ENCODE measurements at places on chromosomes 4 and X. TPM values are rescaled to one million over a fixed set of nuclear protein-coding genes. Genes with fewer than 3 reads are reported as not detected.

The ARMCX4 gene
- 8.3 TPM for total RNA-seq

DNA sequence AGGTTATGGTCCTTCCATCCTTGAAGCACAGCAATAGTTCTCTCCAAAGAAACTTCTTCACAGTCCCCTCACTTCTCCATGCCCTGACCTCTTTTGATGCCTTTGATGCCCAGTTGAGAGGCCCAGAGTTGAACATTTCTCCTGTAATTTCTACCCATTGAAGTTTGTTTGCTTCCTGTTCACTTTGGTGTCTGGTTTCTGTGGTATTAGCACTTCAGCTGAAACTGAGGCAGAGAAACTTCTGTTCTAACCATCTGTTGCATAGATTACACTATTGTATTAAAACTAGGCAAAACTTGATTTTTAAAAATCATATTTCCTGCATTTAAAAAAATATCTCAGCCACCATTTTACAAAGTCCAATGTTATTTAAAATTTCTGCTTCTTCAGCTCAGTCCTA, 89.8 kb upstream of the ADGRG2 start:
- no peak for DNase-seq
- no peak overlapping the region for H3K27ac ChIP-seq
- H3K27me3 ChIP-seq: no peaks in the 10 kb centered on the region
- H3K36me3 ChIP-seq: no peaks in the 10 kb centered on the region
- H3K4me3 ChIP-seq: no peak overlapping the region

DNA sequence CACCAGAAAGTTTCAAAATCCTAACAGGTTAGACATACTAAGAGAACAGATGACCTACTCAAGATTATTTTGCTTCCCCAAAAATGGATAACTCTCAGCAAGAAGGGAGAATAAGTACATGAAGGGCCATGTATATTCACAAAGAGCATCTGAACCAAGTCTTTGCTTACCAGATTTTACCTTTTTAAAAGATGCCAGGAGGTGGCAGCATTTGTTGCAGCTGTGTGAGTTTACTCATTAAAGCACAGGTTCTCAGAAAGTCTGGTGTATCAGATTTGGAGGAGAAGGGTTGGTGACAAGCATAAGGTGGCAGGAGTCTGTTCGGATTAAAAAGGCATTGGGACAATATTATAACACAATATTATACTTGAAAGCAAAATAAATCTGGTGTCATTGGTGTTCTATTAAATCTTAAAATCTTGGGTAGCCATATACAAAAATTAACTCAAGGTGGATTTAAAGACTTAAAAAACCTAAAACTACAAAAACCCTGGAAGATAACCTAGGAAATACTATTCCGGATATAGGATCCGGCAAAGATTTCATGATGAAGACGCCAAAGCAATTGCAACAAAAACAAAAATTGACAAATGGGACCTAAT, 51.3 kb upstream of the NFKB1 start:
- H3K4me1 ChIP-seq: no peaks in the 10 kb centered on the region
- H3K4me3 ChIP-seq: no peak overlapping the region
- no peak overlapping the region for H3K27ac ChIP-seq
- peak; percentile 69 for DNase-seq
- H3K36me3 ChIP-seq: no peaks in the 10 kb centered on the region
- H3K27me3 ChIP-seq: no peaks in the 10 kb centered on the region

DNA sequence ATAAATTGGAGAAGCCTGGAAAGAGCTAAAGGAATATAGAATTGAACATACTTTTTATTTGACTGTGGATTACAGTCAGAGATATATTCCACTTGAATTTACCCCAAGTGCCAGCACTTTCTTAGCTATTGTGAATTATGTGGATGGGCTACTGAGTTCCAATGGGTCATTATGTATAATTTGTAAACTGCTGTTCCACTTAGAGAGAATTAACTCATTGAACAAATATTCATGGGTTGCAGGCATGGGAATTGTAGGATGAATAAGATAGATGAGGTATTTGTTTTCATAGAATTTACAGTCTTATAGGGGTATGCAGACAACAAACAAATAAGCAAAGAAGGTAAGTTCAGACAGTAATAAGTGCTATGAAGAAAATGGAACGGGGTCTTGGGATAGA, 195.7 kb downstream of the SHROOM3 start:
- H3K4me3 ChIP-seq: no peak overlapping the region
- no peak for DNase-seq
- H3K36me3 ChIP-seq: no peaks in the 10 kb centered on the region

DNA sequence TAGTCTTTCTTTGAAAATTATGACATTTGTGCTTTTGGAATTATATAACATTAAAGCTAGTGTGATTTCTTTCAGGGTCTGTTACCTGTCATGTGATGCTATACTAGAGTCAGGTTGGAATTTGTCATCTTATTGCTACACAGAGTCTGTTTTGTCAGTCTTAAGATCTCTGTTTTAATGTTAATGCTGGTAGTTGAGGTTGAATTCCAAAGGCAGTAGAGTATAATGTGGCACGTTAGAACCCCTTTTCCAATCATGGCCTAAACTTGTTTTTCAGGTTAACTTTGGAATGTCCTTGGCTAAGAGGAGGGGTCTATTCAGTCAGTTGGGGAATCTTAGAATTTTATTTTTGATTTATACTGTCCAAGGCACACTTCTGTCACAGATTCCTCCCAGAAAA, 258.5 kb downstream of the PABPC4L start:
- H3K4me1 ChIP-seq: no peaks in the 10 kb centered on the region
- H3K27me3 ChIP-seq: no peaks in the 10 kb centered on the region
- H3K36me3 ChIP-seq: no peaks in the 10 kb centered on the region
- no peak overlapping the region for H3K27ac ChIP-seq
- DNase-seq: no peak

- H3K27ac ChIP-seq: no peak overlapping the region
- H3K4me1 ChIP-seq: no peaks in the 10 kb centered on the region
- DNase-seq: no peak
- H3K36me3 ChIP-seq: no peaks in the 10 kb centered on the region
- no peak overlapping the region for H3K4me3 ChIP-seq
These were observed 15.1 kb downstream of the PNMA6E start for GRCh38 chrX:153386097-153386496.

DNA sequence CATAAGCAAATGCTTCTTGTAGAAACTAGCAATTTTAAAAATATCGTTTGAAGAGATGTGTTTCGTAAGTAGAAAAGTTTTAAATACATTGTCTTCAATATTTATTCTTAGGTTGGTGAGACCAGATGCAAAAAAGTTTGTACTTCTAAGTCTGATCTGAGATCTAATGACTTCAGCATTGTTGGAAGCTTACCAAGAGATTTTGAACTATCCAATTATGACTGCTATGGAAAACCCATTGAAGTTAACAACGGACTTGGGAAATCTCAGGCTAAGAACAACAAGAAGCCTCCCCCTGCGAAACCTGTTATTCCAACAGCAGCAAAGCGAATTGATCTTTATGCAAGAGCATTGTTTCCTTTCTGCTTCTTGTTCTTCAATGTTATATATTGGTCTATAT, 50.2 kb upstream of the GRIA2 start:
- no peaks in the 10 kb centered on the region for H3K36me3 ChIP-seq
- no peak overlapping the region for H3K27ac ChIP-seq
- no peak for DNase-seq
- H3K4me1 ChIP-seq: no peaks in the 10 kb centered on the region
- no peaks in the 10 kb centered on the region for H3K27me3 ChIP-seq

DNA sequence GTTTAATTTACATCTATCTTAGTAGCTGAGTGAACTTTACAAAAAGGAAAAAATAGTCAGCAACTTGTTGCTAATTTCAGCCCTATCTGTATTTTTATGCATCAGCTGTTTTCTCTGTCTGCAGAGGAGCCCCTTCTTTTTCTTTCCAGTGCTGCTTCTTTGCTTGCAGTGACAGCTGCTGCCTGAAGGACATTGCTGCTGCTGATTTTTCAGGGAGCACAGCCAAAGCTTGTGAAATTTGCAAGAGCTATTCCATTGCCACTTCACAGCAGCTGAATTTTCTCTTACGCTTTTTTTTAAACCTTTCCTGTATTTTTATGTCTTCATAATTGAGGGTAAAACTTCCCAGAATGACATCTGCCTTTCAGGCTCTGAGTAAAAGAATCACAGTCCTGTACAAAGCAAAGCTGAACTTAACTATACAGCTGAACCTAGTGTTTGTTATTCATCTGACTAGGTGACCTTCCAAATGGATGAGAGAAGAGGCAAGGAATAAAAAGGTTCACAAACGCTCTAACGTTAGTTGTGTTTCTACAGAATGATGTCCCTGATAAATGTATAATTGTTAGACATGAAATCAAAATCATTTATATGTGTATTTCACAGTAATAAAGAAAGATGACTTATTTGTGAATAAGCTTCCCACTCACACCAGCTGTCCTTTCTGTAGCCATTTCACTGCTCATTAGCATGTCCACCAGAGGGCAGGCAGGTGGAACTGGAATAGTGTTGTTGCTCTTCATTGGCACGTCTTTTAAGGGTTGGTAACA, 541.4 kb downstream of the ADGRL3 start:
- H3K4me1 ChIP-seq: no peaks in the 10 kb centered on the region
- no peak overlapping the region for H3K27ac ChIP-seq
- DNase-seq: peak; percentile 23
- H3K27me3 ChIP-seq: no peaks in the 10 kb centered on the region
- no peak overlapping the region for H3K4me3 ChIP-seq
